ENCODE measurements at places on chromosomes 16 and 17.

- DNase-seq: peak; percentile 28
These were observed 25.8 kb upstream of the TNFSF12 start for GRCh38 chr17:7523033-7523432.

- no peak for DNase-seq
These were observed 729.3 kb upstream of the KIF2B start for GRCh38 chr17:53093391-53093790.

DNA sequence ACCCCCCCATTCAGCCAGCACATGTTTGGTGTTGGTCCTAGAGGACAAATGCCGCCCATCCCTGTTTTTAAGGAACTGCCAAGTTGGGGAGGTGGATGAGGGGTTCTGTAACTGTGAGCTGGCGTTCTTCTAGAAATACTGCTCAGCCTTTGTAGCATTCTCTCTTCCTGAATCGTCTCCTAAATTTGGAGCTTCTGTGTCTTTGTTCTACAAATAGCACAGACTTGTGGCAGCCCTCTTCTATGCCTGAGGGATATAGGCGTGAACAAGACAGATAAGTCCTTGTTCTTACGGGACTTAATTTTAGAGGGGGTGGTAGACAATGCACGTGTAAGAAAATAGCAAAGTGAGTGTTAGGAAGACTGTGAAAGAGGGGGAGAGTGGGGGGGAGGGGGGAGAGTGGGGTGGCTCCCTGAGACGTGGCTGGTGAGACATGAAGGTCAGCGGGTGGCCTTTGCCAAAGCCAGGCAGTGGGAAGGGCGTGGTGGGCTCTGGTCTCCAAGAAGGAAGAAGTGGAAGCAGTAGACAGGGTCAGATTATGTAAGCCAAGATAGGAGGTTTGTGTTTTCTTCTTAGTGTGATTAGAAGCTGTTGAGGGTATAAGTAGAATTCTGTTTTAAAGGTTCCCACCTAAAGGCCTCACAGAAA, 9.9 kb downstream of the MFSD11 start:
- DNase-seq: no peak

GRCh38 chr16:1828645-1829410, 1.8 kb downstream of the FAHD1 start:
- no peak for DNase-seq

GRCh38 chr16:78987666-78988065, 612.9 kb downstream of the MAF start:
- DNase-seq: no peak

DNA sequence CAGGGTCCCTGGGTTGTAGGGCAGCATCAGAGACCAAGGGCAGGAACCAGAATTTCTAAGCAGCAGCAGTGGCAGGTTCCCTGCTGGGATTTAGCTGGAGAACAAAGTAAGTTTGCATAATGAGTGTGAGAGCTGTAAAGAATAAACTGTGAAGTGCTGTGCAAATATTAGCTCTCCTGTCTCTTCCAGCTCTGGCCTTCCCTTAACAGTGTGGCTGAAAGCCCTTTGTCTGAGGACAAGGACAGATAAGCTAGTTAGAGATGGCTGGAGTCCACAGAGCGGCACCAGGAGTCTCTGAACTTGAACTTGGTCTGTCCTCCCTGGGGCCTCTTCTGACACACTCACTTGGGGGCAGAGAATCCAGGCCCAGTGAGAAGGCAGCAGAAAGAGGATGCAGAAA, 98.2 kb upstream of the WSCD1 start:
- no peak for DNase-seq

GRCh38 chr17:70517816-70518215, 348.5 kb downstream of the KCNJ2 start:
- no peak for DNase-seq

DNA sequence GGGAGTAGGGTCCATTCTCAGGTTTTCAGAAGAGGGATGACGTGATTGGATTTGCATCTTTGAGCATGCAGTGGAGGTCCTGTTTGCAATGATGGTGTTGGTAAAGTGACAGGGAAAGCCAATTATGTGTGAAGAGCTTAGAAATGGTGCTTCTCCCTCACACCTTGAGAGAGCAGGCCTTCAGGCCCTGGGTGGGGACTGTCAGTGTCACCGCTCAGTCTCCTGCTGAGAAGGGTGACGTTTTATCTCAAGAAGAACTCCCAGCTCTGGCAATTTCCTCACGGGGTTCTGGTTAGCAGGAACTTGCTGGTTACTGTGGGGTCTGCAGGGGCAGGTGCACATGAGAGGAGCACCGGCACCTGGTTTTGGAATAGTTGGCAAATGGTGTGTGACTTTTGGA, 11.2 kb downstream of the PLCG2 start:
- DNase-seq: no peak

- no peak for DNase-seq
These were observed 52.0 kb upstream of the SREBF1 start for GRCh38 chr17:17888821-17889220.

DNA sequence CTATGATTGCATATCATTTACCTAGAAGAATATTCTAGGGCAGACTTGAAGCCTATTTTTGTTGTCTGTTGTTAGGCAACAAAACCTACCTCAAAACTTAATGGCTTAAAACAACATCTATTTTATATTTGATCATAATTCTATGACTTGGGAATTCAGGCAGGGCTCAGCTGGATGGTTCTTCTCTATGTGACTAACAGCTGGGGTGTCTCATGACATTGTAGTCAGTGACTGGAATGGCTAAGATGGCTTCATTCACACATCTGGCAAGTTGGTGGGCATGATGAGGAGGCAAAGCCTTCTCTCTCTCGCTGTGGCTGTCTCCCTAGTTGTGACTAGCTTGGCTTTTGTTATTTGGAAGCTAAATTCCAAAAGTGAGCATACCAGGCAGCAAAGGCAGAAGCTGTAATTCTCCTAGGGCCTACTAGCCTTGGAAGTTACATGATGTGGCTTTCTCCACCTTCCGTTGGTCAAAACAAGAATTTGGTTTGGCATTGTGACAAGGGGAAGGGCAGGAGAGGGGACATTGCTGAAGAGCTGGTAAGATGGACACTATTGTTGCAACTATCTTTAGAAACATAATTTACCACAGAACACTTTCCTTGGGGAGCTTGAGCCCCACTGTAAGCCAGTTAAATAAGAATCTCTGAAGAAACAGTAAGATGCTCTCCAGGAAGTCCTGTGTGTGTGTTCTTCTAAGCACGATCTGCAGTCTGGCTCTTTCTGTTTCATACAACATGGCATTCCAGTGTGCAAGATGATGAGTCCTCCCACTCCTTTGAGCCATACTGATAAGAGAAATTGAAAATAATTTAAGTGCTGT, 39.4 kb downstream of the ZNRF1 start:
- DNase-seq: no peak

DNA sequence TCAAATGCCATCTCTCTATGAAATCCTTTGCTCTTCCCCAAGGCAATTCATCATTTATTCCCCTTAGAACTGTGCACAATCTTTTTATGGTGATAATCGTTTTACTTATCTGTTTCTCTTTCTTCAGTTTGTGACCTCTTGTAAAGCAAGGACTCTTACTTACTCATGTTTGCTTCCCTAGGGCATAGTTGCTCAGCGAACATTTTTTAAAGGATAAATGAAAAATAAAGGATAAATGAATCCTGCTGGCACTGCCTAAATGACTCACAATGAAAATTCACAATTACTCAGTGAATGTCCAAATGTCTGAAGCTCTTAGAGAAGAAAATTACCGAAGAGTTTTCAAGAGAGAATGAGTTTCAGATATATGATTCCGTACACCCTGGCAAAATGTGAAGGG, 671.7 kb downstream of the CDH11 start:
- no peak for DNase-seq

- no peak for DNase-seq
These were observed 1.3 kb upstream of the NUTF2 start for GRCh38 chr16:67845291-67846062.

DNA sequence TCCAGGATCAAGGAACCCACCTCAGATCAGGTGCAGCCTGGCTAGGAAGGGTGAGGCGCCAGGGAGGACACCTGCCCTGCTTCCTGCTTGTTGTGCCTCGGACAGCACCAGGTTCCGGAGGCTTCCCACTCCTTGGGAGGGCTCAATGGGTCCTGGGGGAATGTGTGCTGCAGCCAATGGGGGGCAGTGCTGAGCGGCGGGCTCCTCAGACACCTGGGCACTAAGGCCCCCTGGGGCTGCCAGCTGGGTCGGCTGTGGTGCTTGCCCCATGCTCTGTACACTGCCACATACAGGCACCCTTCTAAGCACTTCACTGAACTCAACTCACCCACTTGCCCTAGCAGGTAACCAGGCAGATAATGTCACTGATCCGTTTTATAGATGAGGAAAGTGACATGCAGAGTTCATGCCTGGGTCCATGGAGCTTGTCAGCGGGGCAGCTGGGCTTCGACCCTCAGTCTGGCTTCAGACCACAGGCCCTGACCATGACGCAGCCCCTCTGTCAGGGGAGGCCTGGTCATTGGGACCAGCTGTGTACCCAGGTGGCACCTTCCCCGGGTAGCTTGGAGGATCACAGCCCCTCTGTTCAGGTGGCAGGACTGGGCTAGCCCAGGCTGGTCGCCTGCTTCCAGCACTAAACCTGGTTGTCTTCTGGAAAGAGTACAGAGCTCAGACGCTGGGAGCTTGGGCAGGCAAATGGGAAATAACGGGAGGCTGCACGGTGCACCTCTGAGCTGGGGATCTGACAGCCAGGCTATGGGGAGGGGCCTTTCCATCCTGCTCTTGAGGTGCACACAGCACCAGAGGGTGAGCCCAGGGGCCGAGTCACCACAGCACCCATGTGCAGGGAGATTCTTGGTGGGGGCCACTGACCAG, 8.2 kb downstream of the FN3K start:
- DNase-seq: no peak

- DNase-seq: peak; percentile 29
These were observed 8.1 kb upstream of the TIMP2 start for GRCh38 chr17:78933025-78933958.

DNA sequence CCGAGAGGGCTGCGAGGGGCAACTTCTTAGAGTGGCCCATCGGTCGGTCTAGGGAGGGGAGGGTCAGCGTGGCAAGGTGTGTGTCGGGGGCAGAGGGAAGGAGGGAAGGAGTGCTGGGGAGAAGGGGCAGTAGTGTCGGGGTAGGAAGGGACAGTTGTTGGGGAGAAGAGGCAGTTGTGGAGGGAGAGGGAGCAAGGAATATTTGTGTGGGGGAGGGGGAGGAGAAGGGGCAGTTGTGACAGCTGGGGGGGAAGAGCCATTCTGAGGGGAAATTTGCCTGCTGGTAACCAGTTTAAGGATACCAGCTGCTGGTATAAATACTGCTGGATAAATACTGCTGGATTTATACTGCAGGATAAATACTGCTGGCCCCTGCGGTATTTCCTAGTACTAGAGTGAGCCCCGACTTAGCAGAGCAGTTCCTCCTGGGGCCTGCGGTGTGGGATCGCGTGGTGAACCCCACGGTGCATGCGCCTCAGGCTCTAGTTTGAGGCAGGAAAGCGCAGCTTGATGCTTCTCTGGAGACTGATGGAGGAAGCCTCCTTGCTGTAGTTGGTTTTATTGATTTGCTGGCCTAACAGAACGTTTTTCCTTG, 309 bp downstream of the DNAH2 start:
- no peak for DNase-seq

- DNase-seq: peak; percentile 75
These were observed 40.8 kb upstream of the CMIP start for GRCh38 chr16:81403601-81404391.

DNA sequence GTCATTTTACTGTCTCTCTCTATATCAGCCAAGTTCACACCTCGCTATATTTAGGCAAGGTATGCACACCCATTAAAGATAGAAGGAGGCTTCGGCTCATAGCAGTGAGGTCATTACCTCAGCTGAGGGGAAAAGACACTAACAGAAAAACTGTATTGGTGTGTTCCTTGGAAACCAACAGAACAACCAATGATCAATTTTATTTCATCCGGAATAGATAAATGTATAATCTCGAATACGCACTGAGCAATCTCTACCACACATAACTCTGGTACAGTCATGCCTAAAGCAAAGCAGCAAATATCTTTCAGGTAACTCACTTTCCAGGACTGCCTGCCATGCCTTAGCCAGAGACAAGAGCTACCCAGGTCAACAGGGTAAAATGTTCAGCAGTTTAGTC, 109.9 kb upstream of the CORO6 start:
- no peak for DNase-seq

DNA sequence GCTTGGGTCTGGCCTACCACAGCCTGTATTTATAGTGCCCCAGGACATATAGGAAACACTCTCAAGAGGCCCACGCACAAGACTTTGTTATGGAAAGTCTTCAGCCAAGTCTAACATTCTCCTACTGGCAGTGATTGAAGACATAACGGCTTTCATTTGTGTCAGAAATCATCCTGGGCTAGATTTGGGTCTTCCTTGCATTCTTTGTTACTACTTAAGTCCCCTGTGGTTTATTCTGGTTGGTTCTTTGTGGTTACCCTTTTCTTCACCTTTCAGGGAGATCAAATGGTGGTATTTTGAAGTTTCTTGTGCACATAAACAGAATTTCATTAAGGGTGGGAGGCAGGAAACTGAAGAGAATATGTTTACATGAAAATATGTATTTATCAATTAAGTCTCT, 37.7 kb downstream of the REXO5 start:
- no peak for DNase-seq

- DNase-seq: no peak
These were observed 3.8 kb upstream of the SNX20 start for GRCh38 chr16:50684823-50685461.

- DNase-seq: no peak
These were observed 8.6 kb downstream of the SLC47A2 start for GRCh38 chr17:19707728-19708221.

DNA sequence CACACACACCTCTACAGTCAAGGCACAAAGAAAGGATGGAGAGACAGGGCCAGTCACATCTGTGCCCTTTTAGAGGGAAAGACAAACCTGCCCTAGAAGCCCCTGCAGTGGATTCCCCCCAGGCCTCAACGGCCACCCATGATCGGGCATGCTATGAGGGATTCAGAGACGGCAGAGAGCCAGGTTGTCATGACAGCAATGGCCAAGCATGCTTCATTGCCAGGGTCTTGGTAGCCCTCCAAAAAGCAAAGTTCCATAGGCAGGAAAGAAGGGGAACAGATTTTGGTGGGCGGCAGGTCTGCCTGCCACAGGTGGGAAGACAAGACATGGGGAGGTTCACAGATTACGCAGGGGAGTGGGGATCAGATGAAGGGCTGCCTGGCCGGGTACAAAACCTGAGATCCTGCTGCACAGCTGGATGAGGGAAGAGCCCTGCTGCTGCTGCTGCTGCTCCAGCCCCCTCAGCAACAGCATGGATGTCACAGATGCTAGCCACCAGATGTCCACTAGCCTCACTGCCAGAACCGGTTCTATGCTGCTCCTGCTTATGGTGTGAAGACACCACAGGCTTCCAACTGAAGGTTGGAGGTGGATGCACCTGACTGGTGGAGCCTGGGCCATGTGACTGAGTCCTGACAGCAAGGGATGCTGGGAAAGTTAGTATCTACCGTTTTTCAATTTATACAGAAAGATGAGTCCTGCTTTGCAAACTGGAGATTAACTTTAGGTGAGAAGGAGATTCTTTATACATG, 17.8 kb downstream of the ACTG1 start:
- DNase-seq: no peak

- peak; percentile 37 for DNase-seq
These were observed 565 bp downstream of the WDR45B start for GRCh38 chr17:82647593-82648164.

DNA sequence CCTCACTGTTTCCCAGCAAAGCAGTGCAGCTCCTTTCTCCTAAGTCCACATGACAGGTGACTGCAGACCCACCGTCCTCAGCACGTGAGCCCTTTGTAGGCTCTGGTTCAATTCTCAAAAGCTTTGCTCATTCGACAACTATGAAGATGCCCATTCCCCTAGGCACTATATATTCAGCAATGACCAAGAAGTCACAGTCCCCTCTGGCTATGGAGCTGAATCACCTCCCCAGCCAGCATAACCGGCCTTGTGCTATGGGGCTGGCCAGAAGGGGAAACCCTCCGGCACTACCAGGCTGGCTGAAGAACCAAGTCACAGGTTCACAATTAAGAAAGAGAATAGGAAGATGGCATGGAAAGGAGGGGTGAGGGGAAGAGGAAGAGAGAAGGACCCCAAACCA, 139.7 kb downstream of the WSCD1 start:
- no peak for DNase-seq
